Upper lobe of left lung (tissue), 6 donors: ENCODE measurements at places on chromosomes 13 and 19. TPM values are rescaled to one million over a fixed set of nuclear protein-coding genes. Genes with fewer than 3 reads are reported as not detected.

The KLK3 gene
- not detected for total RNA-seq

The ELAVL3 gene
- not detected for total RNA-seq

The ACP7 gene
- total RNA-seq = not detected

The HCN2 gene
- 0.47 TPM for total RNA-seq

The STRN4 gene
- 78.7 TPM for total RNA-seq

The ZNF98 gene
- total RNA-seq = 3.4 TPM

The SPART gene
- 30.4 TPM for total RNA-seq

The ZNF546 gene
- total RNA-seq = 6.4 TPM

The ZNF556 gene
- not detected for total RNA-seq

The SIGLEC8 gene
- 2.7 TPM for total RNA-seq

The CYP2F1 gene
- 4.1 TPM for total RNA-seq

The GDF15 gene
- total RNA-seq = 65.7 TPM

- DNase-seq = no peak
Measured at GRCh38 chr19:30148039-30148790, 206.2 kb downstream of the URI1 start.

- DNase-seq = no peak
Measured at GRCh38 chr13:59371229-59371628, 792.5 kb downstream of the DIAPH3 start.

DNA sequence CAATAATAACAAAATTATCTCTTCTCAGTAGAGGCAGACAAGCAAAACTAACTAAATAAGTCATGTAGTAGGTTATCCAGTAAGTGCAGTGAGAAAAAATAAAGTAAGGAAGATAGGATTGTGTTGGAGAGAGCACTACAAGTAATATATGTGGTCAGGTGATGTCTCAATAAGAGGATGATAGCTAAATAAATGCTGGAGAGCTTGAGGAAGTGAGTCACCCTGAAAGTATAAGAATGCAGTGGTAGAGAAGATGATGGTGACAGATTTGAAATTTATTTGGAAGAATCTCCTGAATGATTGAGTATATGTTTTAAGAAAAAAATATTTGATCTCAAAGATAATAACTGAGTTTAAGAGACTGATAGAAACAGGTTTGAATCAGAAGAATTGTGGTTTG lies 152.2 kb upstream of the PRR20A start:
- no peak for DNase-seq

DNA sequence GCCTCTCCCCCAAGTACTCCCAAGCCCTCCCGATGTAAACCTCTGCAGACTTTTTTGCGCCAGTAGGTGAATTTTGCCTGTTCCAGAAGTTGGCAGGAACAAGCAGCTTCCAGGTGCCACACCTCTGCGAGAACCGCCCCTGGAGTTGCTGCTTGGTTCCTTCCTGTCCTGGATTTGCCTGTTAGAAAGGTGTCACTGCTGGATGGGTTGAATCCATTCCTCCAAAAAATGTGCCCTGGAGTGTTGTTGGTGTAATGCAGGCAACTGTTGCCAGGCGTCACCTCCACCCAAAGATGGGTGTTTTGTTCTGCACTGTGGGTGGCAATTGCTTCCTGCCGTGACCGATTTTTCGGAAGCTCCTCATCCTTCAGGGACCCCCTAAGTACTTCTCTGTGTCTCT lies 5.7 kb downstream of the PGPEP1 start:
- no peak for DNase-seq

GRCh38 chr19:34838248-34838647 lies 65.2 kb upstream of the ZNF599 start:
- DNase-seq = no peak

- DNase-seq = no peak
Measured at GRCh38 chr19:10260141-10260584, 8.1 kb downstream of the MRPL4 start.

- DNase-seq = no peak
Measured at GRCh38 chr13:101144808-101145419, 271.4 kb downstream of the NALCN start.

- DNase-seq = no peak
Measured at GRCh38 chr13:35136585-35136984, 194.5 kb downstream of the NBEA start.

- DNase-seq = no peak
Measured at GRCh38 chr19:45587873-45588272, 3.3 kb upstream of the OPA3 start.

GRCh38 chr19:41478875-41479756 lies 36.2 kb downstream of the ERICH4 start:
- DNase-seq = no peak

DNA sequence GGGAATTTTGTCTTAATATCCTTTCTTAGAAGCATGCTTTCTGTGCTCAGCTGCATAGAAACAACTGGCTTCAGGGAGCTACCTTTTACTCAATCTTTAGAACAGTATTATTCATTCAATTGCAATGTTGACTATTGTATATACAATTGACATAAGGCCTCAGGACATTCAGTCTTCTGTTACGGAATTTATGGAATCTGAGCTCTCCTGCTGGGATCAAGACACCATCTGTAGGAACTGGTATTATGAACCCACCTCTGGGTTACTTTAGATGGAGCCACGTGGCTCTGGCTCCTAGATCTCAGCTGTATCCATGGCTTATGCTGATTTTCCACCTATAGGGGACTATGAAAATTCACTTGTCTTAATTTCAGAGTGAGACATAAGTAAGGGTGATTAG lies 716.2 kb upstream of the GPC6 start:
- no peak for DNase-seq

GRCh38 chr19:58409010-58409790 lies 751 bp downstream of the ZNF584 start:
- no peak for DNase-seq

DNA sequence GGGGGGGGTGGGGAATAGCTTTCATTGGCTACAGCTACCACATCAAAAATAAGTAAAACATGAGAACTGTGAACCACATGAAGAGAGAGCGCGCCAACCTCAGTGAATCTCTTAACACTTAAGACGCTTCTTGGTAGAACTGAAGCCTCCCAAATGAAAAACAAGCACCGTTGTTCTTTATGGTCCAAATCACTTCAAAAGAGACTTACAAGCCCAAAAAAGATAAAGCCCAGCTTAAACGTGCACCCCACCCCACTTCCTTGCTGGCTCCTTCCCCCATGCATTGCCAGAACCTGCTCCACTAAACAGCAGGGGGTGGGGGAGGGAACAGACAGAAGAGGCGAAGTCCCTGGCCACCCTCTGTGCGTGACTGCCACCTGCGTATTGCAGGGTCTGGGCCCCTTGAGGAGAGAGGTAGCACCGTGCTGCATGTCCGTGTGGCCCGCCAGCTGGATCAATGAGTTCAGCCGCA lies 479.1 kb downstream of the FOXO1 start:
- DNase-seq = no peak

DNA sequence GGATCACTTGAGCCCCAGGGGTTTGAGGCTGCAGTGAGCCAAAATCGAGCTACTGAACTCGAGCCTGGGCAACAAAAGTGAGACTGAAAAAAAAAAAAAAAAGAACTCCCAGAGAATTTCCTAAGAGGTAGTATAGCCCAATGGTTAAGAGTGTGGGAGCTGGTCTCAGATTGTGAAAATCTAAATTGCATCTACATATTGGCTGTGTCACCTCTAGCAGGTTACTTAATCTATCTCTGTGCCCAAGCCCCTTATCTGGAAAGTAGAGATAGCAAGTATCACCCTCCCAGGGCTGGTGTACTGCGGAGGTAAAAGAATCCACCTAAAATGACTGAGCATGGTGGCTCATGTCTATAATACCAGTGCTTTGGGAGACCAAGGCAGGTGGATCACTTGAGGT lies 3.7 kb upstream of the PLAUR start:
- DNase-seq = no peak

DNA sequence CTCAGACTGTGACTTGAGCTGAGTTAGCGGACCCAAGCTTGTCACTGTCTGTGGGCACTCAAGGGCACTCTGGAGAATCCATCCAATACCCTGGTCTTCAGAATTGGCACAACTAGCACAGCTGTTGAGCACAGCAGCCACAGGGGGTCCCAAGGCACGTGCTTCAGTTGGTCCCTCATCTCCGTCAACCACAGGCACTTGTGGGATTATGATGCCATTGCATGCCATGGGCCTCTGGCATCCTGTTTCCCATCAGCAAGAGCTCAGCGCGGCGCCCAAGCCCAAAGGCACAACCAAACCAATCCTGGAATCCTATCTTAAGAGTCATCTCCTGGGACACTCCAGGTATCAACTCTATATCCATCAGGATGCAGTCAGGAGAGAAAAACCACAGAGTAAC lies 3.7 kb upstream of the B3GNT8 start:
- no peak for DNase-seq

DNA sequence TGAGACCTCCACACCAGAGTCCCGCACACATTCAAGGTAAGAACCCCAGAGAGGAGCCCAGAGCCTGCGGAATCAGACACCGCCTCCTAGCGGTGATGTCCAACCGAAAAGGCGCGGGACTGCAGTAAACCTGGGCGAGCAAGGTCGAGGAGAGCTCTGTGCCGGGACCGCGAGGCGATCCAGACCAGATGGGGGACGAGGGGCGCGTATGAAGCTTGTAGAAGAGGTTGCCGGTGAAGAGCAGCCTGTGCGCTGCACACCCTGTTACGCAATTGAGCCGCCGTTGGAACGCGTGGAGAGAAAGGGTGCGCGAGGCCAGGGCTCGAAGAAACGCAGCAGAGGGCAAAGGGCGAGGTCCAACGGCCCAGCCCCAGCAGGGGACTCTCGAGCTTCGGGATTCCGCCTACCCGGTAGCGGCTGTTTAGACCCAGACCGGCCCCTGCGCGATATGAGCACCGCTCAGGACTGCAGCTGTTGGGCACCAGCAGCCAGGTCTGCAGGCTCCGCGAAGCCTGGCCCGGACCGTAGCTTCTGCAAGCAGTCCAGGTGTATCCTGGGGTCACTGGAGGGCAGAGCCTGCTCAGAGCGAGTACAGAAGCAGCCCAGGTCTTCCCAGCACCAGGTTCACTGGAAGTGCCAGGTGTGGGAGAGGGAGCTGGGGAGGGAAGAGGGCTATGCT lies 65.9 kb upstream of the ZNF599 start:
- no peak for DNase-seq

DNA sequence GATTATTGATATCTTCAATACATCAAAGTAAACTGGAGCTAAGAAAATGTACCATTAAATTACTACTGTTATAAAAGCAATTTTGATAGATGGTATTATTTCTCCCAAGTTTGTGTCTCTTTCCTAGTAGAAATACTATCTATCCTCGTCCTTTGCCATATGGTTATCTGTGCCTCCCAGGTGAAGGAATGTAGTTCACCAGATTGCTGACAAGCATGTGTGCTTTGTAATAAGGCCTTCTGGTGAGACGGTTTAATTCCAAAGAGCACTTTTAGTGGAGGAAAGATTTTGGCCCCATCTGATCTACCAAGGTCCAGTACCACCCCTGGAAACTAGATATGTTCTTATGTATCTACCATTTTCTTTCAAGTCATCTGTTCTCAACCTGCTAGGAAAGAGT lies 243.6 kb downstream of the DLEU7 start:
- DNase-seq = no peak

DNA sequence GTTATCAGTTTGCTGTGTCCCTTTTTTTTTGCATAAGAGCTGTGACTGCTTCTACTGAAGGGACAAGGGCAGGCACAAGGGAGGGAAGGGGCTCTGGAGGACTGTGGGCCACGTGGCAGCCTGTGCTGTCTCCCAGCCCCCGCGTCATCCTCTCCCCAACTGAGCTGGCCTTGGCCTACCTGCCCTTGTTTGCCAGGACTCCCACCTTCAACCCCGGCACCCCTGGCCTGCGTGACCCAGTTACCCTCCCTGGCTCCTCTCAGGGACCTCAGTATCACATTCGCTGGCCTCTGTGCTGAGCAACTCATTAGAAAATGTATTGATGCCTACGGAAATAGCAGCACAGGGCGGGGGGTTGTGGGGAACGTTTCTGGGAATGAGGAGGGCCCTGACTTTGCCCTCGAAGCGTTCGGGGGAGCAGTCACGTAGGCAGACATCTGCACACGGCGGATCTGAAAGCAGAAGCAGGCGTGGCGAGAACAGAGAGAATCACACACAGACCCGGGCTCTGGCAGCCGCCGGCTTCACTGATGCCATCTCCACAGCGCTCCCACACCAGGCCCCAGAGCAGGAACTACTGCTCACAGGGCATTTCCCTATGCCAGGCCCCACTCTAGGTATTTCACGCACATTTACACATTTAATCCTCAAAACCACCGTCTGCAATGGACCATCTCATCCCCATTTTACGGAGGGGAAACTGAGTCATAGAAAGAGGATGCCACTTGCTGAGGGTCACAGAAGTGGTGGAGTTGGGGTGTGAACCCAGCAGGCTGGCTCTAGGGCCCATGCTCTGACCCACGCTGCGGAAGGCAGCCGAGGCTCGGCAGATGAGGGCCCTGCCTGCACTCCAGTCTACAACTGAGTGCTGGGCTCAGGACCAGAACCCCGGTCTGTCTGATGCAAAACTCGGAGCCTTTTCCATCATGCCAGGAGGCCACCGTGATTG lies 5.7 kb upstream of the ATF5 start:
- DNase-seq = peak; percentile 45

GRCh38 chr13:47087241-47087640 lies 190.4 kb upstream of the HTR2A start:
- DNase-seq = no peak

DNA sequence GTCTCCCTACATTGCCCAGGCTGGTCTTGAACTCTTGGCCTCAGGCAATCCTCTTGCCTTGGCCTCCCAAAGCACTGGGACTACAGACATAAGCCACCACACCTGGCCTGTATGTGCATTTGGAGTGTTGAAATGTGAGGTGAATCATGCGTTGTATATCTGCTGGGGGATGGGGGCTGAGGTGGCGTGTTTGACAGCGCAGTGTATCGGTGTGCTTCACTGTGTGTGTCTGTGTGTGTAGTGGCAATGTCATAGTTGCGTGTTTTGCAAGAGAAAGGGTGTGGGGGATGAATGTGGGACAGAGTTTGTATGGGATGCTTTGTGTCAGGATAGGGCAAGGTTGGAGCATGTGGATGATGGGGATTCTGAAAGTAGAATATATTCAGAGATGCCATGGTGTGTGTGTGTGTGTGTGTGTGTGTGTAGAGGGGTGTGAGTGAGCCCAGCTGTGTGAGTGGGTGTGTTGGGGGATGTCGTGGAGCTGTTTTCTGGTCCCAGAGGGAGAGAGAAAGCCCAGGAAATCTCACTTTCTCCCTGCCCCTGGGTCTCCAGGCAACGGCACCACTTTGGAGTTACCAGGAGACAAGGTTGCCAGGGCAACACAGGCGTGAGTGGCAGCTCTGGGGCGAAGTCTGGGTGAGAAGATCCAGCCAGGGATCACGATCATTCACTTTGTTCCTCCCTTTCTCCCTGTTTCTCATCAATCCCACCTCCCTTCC lies 1.1 kb upstream of the SWSAP1 start:
- DNase-seq = no peak

- DNase-seq = no peak
Measured at GRCh38 chr13:76708138-76708688, 178.0 kb downstream of the KCTD12 start.

DNA sequence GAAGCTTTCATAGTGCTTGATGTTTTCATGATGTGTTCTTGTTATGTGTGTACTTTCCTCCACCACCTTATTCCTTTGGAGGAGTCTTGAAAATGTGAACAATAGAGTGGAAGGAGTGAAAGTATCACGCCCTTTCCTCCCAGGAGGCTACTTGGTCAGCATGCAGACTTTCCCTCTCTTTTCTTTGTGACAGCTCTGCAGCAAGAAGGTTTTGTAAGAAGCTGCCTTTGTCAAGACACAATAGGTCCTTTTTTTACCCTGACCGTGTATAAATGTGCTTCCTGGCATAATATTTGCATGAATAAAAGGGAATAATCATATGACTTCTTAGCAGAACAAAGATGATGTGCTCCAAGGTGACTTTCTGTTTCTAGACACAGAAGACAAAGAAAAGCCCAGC lies 882.6 kb upstream of the SLITRK5 start:
- DNase-seq = no peak

GRCh38 chr19:47274891-47275761 lies 441 bp downstream of the INAFM1 start:
- DNase-seq = no peak
